ENCODE measurements at places on chromosomes 1 and 21.

- DNase-seq: no peak
Observed at GRCh38 chr21:15004721-15005370, 60.0 kb downstream of the NRIP1 start.

DNA sequence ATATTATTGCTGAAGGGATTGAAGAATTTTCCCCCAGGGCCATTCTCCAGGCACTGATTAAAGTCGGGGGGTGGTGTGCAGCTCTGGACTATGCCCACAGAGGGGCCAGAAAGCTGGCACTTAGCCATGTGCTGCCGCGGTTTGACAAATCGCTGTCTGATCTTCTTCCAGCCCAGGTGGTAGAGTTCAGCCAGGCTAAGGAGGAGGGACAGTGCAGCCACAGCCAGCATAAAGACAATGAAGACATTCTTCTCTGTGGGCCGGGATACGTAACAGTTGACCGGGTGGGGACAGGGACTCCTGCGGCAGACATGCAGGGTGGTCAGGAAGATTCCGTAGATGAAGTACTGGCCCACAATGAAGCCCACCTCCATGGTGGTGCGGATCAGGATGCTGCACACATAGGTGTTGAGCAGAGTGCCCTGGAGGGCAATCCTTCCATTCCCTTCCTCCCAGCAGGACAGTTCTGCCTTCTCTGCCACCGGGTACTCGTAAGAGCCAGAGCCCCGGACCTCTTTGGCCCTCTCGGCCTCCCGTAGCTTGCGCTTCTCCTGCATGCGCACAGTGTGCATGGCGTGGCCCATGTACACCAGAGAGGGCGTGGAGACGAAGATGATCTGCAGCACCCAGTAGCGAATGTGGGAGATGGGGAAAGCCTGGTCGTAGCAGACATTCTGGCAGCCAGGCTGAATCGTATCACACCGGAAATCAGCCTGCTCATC is 1.9 kb downstream of the GJA5 start:
- DNase-seq: no peak

- no peak for DNase-seq
Observed at GRCh38 chr1:3521426-3521825, 67.0 kb downstream of the ARHGEF16 start.

GRCh38 chr1:243343970-243344937 is 88.4 kb downstream of the SDCCAG8 start:
- DNase-seq: no peak

DNA sequence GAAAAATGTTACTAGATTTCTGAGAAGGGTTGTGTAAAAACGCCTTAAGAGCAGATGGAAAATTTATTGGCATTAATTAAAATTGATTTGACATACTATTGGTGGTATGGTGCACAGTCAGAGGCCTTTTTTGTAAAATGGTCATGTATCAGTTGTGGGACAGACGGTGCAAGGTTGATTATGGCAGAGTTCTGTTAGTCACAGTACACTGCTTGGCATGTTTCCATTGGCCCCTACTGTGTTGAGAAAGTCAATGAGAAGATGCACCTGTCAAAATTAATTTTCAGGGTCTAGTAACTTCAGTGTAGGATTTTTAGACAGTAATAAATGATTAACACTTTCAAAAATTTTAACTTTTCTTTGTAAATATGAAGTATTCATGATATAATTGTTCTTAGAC is 4.4 kb downstream of the B3GALT2 start:
- no peak for DNase-seq

DNA sequence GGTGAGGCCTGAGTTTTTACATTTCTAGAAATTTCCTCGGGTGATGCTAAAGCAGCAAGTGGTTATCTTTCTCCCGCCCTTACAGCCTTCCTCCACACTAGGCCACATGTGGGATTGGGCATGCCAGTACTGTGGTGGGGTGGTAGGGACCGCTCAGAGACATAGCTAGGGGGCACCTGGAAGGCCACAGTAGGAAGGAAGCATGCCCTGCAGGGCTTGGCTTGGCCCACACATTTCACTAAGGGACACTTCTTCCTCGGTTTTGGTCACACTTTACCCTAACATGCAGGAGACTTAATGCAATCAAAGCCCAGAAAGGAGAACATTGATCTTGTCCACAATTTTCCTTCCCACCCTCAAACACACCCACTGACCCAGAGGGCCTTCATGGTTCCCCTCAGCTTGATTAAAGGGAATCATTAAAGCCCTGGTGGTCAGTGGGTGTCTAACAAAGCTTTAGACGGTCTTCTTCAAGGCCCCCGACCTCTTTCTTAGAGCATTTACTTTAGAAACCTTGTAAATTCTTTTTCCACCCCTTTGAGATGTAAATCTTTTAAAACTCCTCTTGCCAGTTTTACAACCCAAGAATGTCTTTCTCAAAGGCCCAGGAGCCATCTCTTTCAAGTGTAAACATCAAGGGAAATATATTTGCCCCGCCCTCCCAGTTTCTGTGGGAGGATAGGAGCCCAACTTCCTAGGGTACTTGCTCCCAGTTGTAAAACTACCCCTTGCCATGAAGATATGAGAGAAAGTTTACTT is 246.4 kb upstream of the PTBP2 start:
- no peak for DNase-seq

- DNase-seq: no peak
Observed at GRCh38 chr1:224377676-224378006, 21.0 kb downstream of the CNIH4 start.

DNA sequence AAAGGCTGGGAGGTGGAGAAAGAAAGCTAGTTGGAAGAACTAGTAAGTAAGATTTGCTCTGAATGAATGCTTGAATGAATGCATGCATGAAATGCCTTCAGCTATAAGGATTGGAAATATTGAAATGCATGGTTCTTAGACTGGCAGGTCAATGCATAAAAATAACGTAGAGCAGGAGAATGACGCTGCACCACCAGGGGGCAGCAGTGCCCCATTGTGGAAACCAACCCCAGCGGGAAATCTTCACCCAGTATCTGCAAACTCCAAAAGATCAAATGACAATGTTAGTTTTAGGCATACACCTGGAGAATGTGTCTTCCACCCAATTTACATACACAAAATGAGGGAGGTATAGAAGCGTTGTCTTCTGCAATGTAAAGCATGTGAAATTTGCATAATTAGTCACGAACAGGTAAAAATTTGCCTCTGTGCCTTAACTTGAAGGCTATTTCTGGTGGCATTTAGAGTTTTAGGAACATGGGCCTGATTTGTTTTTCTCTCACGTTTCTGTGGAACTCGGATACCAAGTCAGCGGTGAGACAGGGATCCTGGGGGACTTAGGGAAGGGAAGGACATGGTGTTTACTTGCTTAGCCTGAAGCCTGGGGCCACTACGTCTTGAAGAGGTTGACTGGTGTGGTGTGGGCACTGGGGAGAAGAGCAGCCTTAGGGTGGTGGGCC is 78.6 kb downstream of the HHAT start:
- no peak for DNase-seq

GRCh38 chr21:43892984-43893535 is 28.0 kb downstream of the AGPAT3 start:
- DNase-seq: no peak

DNA sequence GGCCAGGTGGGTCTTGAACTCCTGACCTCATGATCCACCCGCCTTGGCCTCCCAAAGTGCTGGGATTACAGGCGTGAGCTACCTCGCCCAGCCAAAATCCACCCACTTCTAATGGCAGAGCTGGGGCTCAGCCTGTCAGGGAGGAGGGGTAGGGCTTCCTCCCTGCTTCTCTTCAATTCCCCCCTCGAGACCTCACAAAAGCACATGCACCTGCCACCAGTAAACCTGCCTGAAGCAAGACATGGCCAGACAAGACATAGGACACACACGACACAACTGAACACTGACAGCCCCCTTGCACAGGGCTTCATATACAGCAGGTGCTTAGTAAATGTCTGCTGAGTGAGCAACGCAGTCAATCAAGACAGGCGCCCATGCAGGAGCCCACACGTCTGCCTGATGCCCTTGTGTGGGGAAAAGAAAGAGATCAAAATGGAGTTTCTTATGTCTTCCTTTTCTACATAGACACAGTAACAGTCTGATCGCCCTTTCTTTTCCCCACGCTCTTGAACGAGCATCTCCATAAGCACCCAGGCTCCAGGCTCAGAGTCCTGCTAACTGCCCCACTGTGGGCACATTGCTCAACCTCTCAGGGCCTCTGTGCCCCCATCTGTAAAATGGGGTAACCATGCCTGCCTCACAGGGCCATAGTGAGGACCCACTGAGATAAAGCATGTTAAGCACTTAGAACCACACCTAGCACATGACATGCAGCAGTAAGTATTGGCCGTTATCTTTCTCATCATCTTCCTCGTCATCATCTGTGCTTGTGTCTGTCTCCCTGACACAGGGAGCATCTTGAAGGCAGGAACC is 8.8 kb downstream of the SDC3 start:
- no peak for DNase-seq

GRCh38 chr21:21034036-21034435 is 35.8 kb downstream of the NCAM2 start:
- DNase-seq: no peak

GRCh38 chr1:151994956-151995355 is 1.3 kb upstream of the S100A10 start:
- no peak for DNase-seq

DNA sequence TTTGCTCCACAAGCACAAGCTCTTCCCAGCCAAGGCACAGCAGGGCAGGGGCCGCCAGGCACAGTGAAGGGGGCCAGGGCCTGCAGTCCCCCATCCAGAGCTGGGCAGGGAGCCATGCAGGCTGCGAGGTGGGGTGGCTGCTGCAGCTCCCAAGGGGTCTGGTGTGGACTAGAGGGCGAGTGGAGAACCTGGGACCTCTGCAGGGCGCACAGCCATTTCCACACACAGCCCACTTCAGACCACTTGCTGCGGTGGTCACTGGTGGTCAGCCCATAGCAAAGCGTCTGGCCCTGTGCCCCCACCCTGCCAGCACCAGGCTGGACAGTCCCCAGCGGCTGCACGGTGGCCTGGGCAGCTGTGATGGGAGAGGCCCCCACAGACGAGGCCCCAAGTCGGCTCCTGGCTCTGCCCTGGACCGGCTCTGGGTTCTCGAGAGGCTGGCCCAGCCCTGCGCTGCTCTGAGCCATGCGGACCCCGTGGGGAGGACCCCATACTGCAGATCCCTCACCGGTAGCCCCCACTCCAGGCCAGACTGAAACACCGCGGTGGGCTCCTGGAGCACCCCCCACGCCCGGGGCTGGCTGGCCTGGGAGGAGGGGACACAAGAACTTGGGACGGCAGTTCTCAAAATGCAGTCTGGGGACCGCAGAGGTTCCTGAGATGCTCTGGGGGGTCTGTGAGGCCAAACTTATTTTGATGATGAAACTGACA is 47.1 kb upstream of the COL6A2 start:
- no peak for DNase-seq

GRCh38 chr1:195664628-195665027 is 943.6 kb downstream of the KCNT2 start:
- no peak for DNase-seq

DNA sequence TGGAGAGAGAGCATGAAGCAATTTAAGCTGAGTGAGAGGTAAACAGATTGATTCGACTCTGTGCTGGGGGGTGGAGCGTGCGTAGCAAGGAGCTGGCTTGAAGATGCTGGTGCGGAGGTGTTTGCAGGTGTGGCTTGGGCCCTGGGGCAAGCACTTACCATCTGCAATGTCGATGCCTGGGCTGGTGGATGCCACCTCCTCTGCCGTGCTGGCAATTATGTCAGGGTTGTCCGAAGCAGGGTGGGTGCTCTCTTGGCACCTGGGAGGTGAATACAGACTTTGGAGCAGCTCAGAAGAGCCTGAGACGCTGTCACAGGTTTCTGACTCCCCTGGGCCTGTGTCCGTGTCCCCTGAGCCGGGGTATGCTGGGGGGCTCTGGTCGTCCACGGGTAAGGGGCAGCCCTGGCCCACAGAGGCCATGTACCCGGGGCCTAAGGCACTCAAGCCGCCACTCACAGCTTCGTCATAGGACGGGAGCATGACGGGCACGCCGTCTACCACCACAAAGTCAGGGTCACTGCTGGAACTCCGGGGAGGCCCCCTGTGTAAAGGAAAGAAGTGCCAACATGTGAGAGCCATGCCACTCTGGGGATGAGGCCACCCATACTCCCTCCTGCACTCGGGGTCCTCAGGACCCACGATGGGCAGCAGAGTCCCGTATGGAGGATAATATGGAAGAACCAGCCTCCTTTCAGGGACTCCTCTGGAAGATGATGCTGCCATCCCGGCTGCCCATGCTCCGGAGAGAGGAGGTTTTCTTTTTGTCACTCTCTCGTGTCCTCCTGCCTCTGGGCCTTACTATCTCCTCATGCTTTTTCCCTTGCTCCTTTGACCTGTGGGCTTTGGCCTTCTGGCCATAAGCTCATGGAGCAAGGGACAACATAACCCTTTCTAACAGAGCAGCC is 80.3 kb upstream of the TLR5 start:
- DNase-seq: no peak

- DNase-seq: no peak
Observed at GRCh38 chr1:84504580-84505492, 1.4 kb upstream of the SPATA1 start.

- DNase-seq: no peak
Observed at GRCh38 chr1:101283443-101283842, 46.6 kb downstream of the S1PR1 start.

GRCh38 chr1:53320646-53321045 is 7.2 kb downstream of the LRP8 start:
- DNase-seq: no peak

DNA sequence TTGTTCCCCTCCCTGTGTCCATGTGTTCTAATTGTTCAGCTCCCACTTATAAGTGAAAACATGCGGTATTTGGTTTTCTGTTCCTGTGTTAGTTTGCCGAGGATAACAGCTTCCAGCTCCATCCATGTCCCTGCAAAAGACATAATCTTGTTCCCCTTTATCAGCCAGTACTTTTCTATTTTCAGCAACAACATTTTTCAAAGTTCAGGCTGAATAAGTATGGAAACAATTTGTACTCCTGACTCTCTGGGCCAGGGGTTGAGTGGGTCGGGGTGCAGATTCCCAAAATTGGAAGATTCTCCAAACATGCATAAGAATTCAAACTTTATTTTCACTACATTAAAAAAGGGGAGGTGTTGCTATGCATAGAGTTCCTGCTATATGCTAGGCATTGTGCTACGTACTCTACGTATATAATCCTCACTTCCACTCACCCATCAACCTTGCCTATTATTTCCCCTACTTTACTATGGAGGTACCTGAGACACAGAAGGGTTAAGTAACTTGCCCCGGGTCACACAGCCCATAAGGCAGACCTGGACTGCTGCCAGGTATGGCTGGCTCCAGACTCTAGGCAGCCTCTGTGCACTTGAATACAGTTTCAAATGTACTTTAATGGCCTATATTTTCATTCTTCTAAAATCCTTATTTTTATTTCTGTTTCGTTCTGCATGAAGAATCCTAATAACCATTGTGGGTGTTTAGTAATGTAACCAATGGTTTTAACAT is 117.1 kb upstream of the C8B start:
- no peak for DNase-seq

GRCh38 chr1:229432116-229432461 is 1.8 kb downstream of the ACTA1 start:
- DNase-seq: no peak
